Gastrocnemius medialis (tissue), 4 donors: ENCODE measurements at places on chromosomes 1 and 21. TPM values are rescaled to one million over a fixed set of nuclear protein-coding genes. Genes with fewer than 3 reads are reported as not detected.

Gene SPRR5
- not detected for total RNA-seq

Gene XCL1
- total RNA-seq = not detected

Gene CLDN19
- 0.20 TPM for total RNA-seq

Gene FCGR3A
- total RNA-seq = 2.2 TPM

Gene FYB2
- total RNA-seq = 1.7 TPM

Gene CRP
- 11.0 TPM for total RNA-seq

DNA sequence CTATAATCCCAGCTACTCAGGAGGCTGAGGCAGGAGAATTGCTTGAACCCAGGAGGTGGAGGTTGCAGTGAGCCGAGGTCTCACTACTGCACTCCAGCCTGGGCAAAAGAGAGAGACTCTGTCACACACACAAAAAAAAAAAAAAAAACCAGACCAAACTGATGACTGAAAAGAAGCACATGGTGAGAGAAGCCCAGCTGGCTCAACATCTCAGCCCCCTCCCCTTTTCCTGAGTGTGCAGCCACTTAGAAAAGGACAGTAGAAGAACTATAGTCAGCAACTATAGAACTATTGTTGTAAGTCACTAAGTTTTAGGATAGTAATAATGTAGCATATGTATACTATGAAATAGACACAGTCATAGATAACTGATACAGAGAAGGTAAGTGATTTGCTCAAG, 87.2 kb upstream of the RALGPS2 start:
- no peaks in the 10 kb centered on the region for H3K36me3 ChIP-seq
- no peaks in the 10 kb centered on the region for H3K4me1 ChIP-seq
- DNase-seq = no peak
- no peaks in the 10 kb centered on the region for H3K27me3 ChIP-seq

- peaks cover 16% of the 10 kb centered on the region for H3K4me1 ChIP-seq
- peak overlapping the region; percentile 76 for H3K27ac ChIP-seq
- peak overlapping the region; percentile 48 for H3K4me3 ChIP-seq
Observed at GRCh38 chr1:26164036-26164860, 4.5 kb downstream of the C1orf232 start.

DNA sequence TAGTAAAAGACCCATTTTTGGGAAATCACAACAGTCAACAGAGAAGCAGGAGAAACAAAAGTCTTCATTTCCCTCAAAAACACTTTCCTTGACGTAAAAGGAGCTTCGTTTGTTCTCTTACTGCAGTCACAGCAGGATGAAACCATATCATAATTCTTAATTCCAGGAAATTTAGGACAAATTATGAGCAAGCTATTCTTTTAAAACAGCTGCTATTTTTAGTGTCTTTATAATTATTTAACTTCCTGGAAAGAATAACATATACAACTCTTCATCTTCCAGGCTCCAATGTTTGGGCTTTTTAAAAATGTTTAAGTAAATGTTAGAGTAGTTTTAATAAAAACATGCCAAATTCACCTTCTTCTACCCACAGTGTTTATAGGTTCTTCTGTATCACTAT, 563.5 kb downstream of the LTN1 start:
- no peaks in the 10 kb centered on the region for H3K4me1 ChIP-seq
- no peak overlapping the region for H3K4me3 ChIP-seq
- H3K27me3 ChIP-seq = no peaks in the 10 kb centered on the region
- no peak for DNase-seq
- no peak overlapping the region for H3K27ac ChIP-seq

DNA sequence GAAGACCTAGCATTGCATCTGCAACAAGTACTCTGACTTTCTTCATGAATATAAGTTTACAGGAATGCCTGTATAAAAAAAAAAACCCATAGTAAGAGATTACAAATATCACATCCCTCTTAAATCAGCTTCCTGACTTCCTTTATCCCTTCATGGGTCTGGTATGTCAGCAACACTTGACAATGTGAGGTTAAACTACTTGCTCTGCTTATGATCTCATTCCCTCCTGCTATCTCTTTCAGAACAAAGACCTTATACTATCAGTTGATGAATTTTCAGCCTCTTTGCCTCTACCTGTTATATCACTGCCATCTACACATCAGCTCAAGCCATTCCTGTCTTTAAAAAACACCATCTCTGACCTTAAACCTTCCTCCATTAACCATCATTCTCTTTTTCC, 130.9 kb upstream of the SAMSN1 start:
- no peak overlapping the region for H3K27ac ChIP-seq
- no peaks in the 10 kb centered on the region for H3K36me3 ChIP-seq
- no peak for DNase-seq
- no peaks in the 10 kb centered on the region for H3K4me1 ChIP-seq
- no peaks in the 10 kb centered on the region for H3K27me3 ChIP-seq

- no peaks in the 10 kb centered on the region for H3K36me3 ChIP-seq
- H3K27ac ChIP-seq = no peak overlapping the region
- H3K4me1 ChIP-seq = peaks cover 28% of the 10 kb centered on the region
- H3K27me3 ChIP-seq = no peaks in the 10 kb centered on the region
Observed at GRCh38 chr1:184032930-184033418, 4.6 kb downstream of the COLGALT2 start.

DNA sequence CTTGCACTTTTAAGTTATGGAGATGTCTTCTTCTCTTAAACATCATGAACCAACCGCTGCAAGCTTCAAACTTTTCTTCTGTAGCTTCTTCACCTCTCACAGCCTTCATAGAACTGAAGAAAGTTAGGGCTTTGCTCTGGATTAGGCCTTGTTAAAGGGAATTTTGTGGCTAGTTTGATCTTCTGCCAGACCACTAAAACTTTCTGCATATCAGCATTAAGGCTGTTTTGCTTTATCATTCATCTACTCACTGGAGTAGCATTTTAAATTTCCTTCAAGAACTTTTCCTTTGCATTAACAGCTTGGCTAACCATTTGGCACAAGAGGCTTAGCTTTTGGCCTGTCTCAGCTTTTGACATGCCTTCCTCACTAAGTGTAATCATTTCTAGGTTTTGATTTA, 43.0 kb upstream of the RGL1 start:
- H3K4me3 ChIP-seq = no peak overlapping the region
- DNase-seq = no peak
- no peaks in the 10 kb centered on the region for H3K27me3 ChIP-seq
- H3K27ac ChIP-seq = no peak overlapping the region
- H3K4me1 ChIP-seq = no peaks in the 10 kb centered on the region
- no peaks in the 10 kb centered on the region for H3K36me3 ChIP-seq

DNA sequence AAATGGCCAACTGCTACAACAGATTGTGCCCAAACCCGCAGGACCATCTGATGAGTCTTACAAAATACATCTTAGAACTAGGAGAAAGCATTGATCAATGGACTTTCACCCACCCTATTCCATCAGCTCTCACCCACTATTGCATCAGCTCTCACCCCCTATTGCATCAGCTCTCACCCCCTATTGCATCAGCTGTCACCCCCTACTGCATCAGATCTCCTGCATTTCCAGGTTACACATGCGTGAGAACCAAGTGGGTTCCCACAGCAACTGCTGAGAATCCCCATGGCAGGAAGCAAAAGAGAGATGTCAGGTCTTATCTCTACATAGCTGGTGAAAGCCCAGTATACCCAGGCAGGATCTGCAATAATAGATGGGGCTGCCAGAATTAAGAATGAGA, 533.5 kb downstream of the LTN1 start:
- no peak overlapping the region for H3K4me3 ChIP-seq
- no peaks in the 10 kb centered on the region for H3K27me3 ChIP-seq
- H3K36me3 ChIP-seq = no peaks in the 10 kb centered on the region
- H3K4me1 ChIP-seq = no peaks in the 10 kb centered on the region
- no peak for DNase-seq

DNA sequence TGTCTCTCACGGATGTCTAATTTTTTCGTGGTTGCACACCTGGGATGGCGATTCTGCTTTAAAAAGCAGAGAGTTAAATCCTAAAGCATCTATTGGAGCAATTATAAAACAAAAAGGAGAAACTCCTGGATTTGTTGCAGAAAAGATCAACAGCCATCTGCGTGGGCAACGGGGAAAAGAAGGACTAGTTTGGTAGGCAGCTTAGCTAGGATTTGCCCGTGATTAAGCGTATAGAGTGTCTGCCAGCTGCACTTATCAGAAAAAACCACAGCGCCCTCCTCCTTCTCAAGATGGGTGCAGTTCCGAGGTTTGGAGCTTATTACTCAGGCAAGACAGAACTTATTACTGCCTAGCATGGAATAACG, 526 bp upstream of the SLC25A24 start:
- H3K36me3 ChIP-seq = no peaks in the 10 kb centered on the region
- H3K27me3 ChIP-seq = no peaks in the 10 kb centered on the region
- peak; percentile 55 for DNase-seq
- H3K4me1 ChIP-seq = peaks cover 19% of the 10 kb centered on the region

DNA sequence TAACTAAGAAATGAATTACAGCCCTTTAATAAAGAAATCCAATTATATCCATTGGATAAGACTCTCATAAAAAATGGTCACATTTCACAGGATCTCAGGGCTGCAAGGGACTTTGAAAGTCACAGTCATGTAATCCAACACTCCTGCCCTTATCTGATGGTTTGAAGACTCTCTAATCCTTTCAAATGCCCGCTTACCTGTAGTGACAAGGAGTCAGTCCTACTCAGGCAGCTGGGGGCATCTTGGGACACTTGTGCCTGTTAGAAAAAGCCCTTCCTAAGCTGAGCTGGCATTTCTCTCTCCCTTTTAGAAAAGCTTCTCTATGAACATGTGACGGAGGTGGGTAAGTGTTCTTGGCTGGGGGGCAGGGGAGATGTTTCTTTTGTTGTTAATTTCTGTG, 11.0 kb upstream of the ZNF691 start:
- no peak overlapping the region for H3K27ac ChIP-seq
- H3K4me3 ChIP-seq = no peak overlapping the region
